GM12891 (cell line): ENCODE measurements at places on chromosomes 6 and 20.

- no peak for DNase-seq
These were observed 186.9 kb downstream of the TBC1D7 start for GRCh38 chr6:13141387-13141786.

DNA sequence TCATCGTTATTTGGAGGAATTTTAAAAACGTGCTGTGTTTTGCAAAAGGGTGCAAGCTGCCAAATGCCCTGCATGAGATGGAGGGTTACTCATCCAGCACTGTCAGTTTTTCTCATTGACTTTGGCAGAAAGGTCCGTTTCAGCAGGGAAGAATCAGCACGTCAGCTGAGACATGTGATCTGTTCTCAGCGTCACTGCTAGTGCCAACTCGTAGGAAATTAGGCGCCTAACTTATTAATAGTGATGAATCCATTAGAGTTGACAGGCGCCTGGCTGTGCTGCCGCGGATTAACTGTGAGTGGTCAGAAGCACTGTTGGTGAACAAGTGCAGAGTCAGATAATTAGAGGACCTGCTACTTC lies 175.5 kb upstream of the FOXQ1 start:
- DNase-seq = no peak

GRCh38 chr20:57829805-57830514 lies 120.1 kb upstream of the PMEPA1 start:
- DNase-seq = no peak

DNA sequence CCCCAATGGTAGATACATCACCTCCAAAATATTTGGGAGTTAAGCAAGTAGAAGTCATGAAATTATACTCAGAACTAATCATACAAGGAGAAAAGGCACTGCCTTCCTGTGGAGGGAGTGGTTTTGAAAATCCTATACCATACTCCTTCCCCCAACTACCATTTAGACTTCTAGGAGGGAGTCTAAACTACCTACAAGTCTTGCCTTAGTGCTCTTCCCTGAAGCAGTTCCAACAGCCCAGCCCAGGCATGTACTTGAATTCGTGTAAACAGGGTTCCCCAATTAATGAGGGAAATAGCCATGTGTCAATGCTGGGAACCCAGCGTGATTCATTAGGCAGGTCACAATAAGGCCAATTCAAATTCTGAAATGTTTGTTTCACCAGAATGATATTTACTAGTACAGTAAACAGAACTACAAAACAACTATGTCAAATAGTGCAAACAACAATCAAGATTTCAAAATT lies 39.1 kb upstream of the SGK1 start:
- DNase-seq = no peak

DNA sequence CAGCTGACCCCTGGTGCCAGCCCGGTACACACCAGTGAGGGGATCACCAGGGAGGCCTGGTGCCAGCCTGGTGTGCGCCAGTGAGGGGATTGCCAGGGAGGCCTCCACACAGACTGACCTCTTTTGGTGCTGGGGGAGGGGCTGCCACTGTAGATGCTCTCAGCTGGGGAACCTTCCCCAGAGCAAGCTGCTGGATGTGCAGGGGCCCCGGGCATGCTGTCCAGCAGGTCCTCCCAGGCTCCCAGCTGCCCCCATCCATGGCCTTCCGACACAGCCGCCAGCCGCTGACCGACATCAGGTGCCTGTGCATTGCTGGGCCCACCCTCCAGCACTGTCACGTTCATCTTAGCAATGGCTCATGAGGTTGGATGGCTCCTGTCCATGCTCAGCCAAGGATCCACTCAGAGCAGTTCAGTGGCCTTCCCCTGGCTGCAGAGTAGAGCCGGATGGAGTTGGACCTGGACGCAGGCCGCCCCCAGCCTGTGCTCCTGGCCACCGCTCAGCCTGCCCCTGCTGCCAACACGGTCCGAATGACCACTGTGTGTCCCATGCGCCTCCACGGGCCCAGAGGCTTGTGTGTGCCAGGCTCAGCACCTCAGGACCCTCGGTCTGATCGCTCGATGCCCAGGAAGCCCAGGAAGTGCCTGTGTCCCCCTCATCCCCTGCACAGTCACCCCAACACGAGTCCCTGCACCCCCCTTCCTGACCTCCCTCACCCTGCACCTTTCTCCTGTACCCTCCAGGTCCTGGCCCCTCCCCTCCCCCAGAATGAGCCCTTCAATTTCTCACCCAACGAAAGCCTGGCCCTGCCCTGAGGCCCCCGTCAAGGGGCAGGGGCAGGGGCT lies 95.7 kb downstream of the YTHDF1 start:
- DNase-seq = no peak

- no peak for DNase-seq
These were observed 28.1 kb upstream of the ADTRP start for GRCh38 chr6:11806561-11807317.

DNA sequence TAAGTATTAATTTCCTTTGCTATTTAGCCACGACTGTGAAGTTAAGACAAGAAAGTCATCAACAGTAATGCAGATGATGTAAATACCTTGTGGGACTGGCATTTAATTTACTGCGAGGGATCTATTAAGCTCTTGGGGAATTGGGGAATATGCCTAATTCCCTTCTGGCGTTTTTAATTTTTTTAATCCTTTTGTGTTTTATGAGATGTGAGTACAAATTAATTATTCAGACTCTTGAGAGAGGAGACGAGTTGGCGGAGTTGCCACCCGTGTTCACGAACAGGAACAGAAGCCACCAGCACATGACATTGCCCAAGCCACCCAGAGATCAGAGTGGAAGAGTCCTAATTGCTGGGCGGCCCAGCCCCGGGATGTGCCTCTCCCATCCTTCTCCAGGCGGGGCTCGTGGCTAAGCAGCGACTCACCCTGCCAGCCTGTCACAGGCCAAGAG lies 533 bp upstream of the CRYBG1 start:
- no peak for DNase-seq

GRCh38 chr6:162056745-162057144 lies 670.8 kb downstream of the PRKN start:
- no peak for DNase-seq

DNA sequence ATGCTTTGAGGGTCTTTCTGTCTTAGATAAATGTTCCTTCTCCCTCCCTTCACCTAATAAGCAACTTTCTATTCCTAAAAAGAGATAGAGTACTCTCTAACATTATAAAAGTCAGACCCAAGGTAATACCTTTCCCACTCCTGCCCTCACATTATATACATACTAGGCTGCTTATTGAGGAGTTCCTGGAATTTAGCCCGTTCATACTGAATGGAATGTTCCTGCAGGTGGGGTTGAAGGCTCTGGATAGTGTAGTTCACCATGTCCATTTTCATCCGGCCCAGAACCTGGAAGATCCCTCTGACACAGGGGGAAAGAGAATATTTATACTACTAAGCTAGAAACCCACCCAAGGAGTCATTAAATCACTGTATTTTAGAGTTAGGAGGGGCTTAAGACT lies 20.4 kb downstream of the TCP11 start:
- no peak for DNase-seq

GRCh38 chr6:106579281-106579680 lies 50.0 kb downstream of the RTN4IP1 start:
- DNase-seq = no peak

- DNase-seq = no peak
These were observed 40.4 kb upstream of the ARHGAP18 start for GRCh38 chr6:129750360-129750759.

DNA sequence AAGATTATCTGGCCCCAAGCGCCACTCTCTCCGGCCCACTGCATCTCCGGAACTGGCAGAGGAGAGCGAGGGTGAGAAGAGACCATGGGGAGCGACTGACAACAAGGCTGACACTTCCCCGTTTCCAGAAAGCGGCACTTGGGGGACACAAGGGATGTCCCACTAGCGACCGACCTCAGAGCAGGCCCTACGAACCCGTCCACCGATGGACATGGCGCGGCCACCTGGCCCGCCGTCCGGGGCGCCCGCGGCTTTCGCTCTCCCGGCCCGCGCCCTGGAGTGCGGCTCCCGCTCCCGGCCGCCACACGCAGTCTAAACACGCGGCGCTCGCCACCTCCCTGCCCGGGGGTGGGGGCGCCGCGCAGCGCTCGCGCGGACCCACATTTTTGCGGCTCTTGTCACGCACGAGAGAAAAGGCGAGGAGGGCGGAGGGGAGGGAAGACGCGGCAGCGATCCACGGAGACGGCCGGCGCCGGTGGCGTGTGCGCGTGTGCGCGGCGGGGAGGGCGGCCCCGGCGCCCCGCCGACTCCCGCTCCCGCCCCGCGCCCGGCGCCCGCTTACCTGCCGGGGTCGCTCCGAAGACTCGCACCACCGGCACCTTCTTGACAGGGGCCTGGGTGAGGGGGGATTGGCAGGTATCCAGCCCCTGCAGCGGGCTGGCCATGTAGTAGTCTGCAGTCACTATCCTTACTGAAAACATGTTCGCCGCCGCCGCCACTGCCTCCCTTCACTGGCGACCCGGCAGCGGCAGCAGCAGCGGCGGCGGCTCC lies 645 bp downstream of the REV3L start:
- DNase-seq = no peak

DNA sequence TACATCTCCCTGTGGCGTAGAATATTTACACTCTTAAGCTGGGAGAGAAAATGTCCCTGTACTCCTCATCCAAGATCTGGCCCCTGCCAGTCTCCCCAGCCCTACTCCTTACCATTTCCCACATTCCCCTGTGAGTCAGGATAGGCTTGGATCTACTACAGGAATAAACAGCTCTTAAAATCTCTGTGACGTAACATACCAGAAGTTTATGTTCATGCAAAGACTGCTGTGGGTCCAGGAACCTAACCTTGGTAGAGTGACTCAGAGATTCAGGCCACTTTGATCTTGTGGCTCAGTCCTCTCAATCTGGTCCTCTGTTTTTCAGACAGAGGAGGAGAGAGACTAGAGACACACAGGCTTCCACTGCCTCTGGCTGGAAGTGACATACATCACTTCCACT lies 38.5 kb upstream of the GPR6 start:
- DNase-seq = no peak

GRCh38 chr20:4434681-4435080 lies 287.0 kb upstream of the PRND start:
- DNase-seq = no peak

DNA sequence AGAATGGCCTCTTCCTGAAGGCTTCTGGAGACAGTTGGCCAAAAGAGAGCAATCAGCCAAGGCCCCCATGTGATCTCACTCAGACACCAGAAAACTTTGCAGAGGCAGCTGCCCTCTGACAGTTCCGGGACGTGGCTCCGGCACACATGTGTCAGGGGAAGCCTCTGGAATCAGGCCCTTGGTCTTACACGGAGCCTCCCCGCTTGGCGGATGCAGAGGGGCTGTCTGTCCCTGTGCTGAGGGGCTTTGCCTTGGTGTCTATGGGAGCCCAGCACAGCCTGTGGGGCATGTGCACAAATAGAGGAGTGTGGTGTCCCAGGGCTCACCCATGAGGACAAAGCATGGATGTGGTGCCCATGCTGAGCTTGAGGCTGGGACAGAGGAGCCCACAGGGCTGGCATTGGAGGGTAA lies 13.8 kb downstream of the SIGLEC1 start:
- no peak for DNase-seq

- no peak for DNase-seq
These were observed 27.0 kb downstream of the LAMA4 start for GRCh38 chr6:112227411-112227810.

GRCh38 chr6:130937942-130938604 lies 110.9 kb downstream of the SMLR1 start:
- no peak for DNase-seq

DNA sequence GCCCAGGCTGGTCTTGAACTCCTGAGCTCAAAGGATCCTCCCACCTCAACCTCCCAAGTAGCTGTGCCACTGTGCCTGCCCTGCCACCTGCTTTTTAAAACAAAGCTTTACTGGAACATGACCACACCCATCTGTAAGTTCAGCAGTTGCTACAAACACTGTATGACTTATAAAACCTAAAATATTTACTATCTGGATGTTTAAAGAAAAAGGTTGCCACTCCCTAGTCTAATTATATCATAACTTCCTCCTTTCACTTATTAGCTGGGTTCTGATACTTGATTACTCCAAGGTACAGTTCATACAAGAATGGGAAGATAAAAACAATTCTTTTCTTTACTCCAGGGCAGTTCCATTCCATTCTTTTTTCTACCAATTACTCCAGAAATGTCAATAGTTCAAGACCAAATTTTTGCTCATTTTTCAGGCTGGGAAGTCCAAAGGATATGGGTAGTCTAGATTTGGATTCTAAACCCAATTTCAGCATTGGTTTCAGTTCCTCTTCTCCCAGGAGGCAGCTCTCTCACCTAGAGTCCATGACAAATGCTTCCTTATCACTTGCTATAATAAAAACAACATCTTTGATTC lies 63.1 kb downstream of the SEC63 start:
- no peak for DNase-seq

DNA sequence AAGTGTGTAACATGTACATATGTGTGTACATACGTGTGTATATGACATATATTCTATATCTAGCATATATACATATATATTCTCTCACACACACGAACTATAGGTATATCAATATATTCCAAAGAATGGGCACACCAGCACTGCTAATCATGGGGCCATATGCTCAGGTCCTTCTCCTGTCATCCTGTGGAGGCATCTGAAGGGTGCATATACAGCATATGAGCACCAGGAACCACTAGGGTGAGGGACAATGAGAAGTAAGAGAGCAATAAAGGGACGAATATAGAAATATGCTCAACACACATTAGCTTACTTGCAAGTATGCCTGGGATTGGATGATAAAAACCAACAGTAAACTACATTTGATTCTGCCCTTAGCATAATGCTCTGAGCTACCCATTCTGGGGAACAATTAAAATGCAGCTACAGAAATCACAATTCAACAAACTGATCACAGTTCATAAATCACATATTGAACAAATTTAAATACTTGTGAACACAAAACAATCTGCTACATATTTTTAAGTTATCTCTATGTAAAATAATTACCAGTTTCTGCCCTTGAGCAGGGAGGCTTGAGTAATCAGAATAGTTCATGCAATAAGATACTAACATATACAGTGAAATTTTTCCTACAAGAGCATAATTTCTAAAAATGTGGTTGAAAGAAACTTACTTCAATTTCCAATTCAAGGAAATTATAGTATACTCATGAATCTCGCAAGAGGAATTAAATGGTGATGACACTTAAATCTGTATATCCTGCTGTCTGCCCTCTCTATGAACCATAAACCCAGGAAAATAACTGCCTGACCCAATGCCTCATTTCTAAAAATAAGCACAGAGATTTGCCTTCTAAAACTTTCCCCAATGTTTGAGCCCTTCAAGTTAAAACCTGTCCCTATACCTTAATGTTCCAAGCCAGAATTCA lies 272.2 kb upstream of the THEMIS start:
- no peak for DNase-seq

- DNase-seq = no peak
These were observed 48.8 kb upstream of the SYNCRIP start for GRCh38 chr6:85691478-85691877.
